NCI-H1048 (cell line): ENCODE measurements at places on chromosomes 7 and 10.

- no peak for DNase-seq
Observed at GRCh38 chr7:141685285-141686023, 16.5 kb downstream of the DENND11 start.

DNA sequence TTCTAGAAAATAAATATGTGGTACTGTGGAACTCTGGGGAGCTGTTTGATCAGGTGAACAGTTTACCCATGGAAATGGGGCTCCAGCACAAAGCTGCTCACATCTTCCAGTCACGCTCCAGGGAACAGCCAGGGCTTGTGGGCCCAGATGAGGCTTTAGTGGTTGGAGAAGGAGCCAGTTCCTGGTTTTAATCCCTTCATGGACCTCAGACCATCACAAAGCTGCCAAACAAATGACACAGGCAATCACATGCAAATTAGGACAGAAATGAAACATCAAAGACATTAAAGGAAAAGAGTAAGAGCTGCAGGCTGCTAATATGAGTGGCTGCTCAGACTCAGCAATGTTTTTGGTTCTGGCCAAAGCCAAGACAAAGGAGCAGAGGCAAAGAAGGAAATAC, 2.2 kb upstream of the ATP6V0E2 start:
- DNase-seq: peak; percentile 59

- DNase-seq: no peak
Observed at GRCh38 chr10:26222563-26222962, 6.0 kb downstream of the GAD2 start.

DNA sequence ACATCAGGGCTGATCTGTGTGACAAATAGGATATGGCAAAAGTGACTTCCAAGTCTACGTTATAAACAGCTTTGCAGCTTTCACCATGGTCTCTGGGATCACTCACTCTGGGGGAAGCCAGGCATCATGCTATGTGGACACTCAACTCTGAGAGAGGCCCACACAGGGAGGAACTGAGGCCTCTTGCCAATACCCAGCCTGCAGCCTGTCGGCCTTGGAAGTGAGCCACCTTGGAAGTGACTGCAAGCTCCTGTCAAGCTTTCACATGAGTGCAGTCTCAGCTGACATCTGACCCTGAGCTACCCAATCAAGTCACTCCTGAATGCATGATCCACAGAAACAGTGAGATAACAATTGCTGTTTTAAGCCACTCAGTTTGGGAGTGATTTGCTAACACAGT, 56.5 kb downstream of the MMRN2 start:
- no peak for DNase-seq

DNA sequence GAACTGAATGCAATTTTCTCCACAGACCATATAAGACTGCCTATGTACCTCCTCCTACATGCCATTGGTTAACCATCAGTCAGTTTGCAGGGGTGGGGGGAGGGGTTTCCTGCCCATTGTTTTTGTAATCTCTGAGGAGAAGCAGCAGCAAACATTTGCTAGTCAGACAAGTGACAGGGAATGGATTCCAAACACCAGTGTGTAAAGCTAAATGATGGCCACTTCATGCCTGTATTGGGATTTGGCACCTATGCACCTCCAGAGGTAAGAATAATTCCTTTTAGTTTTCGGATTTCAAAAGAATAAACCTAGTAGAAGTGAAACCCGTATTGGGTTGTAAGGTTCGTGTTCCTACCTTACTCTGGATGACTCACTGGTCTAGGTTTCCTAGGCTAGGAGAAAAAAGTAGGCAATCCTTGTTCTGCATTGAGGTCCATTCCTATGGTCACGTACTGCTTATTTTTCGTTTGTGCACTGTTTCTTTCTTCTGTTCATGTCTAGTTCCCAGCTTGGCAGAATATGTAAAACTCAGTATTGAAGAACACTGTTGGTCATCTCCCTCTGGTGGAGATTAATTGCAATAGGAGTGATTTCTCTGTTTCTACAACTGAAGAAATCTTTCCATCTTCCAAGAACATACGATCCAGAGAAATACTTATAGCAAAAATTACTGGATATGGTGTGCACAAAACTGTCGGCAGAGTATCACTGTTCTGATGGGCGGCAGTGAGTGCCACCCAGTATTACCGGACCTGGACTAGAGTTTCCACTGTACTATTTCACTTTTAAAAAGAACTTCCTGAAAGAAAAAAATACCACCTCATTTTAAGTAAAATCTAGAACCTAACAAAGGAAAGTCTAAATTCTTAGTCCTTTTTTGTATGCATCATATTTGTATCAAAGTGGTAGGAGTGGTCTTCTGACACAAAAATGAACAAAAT, at the start of gene AKR1C3:
AKR1C3 (plus strand) TSS at position 150 of the 941 bp plus-strand sequence; CDS start at position 181, 31 bp downstream.
- DNase-seq: no peak

DNA sequence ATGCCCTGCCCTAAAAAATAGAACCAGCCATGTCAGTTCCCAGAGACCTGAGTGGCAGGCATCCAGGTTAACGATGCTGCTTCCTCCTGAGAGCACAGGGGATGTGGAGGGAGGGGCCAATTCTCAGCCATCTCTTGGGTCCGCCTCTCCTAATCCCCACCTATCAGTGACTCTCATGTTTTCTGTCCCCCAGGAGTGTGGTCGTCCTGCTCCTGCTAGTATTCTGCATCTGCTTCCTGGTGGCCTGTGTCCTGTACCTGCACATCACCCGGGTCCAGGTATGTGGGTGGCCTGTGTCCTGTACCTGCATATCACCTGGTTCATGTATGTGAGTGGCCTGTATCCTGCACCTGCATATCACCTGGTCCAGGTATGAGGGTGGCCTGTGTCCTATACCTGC, 105.3 kb downstream of the ADCY1 start:
- DNase-seq: no peak

- no peak for DNase-seq
Observed at GRCh38 chr10:11869743-11870460, 46.7 kb downstream of the PROSER2 start.

DNA sequence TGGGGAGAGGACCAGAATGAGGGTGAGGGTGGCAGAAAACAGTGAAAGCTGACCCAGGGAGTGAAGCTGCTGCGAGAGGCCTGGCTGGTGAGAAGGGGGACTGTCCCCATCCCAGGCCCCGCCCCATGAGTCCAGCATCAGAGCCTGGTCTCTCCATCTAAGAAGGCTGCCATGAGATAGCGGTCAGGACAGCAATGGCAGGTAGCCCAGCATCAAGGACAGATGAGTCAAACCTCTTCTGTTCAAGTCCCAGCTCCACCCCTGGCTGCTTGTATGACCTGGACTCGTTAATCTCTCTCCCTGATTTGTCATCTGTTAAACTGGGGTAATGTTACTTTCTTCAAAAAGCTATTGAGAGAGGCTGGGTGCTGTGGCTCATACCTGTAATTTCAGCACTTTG, 22.2 kb downstream of the GPNMB start:
- no peak for DNase-seq

DNA sequence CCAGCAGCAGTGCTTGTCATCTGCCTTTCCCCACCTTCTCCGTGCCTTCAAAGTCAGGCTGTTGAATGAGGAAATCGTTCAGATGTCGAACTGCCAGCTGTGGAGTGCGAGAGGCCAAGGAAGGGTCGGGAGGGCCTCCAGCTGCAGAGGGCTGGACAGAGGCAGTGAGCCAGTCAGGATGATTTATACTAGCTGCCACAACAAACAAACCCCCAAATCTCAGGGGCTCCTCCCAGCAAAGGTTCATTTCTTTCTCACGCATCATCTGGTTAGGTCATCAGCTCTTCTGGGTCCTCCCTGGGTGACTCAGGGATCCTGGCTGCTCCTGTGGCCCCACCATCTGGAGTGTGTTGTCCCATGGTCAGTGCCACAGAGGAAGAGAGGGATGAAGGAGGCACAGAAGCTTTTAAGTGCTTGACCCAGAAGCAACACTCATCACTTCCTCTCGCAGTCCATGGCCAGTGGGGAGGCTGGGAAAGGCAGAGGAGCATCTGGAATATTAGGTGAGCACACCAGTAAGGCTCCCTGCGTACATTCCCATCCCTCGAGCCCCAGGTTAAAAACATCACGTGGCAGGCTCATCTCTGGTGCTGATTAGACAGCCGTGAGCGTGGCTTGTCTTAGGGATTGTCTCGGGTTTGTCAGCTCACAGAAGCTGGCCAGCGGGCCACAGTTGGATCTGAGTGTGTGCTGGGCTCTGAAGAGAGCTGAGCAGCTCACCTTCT, 140.7 kb downstream of the RGS10 start:
- DNase-seq: no peak

DNA sequence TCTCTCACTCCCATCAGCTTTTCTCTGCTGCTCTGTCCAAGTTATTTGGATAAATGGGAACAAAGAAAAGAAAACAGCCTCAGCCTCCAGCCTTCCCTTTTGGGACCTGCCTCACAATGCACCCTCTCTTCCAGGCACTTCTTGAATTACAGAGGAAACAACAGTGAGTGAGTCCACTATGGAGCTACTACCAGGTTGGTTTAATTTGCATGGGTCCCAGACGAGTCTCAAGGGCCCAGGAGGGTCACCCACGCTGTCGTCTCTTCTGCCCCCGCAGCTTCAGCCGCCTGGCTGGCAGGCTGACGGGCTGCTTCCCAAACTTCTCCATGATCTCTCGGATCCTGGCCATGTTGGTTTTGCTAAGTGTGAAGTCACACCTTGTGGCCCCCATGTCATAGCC, 80.4 kb downstream of the GPR26 start:
- DNase-seq: no peak

DNA sequence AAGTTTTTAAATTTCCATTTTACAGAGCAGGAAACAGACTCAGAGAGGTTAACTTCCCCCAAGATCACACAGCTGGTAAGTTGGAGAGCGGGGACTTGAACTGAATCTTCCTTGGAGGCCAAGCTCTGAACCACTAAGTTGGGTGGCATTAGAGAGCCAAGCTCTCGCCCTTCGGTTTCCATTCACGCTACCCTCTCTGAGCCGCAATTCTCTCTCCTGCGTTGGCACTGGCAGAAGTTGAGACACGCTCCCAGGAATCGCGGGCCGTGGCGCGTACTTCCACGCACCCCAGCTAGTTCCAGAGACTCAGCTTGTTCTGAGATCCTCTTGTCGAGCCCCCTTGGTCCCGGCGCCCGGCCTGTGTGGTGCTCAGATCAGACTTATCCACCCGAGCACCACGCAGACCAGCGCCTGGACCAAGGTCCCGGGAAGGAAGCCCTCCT, 29.3 kb upstream of the VAX1 start:
- DNase-seq: no peak

- no peak for DNase-seq
Observed at GRCh38 chr7:101362334-101363195, at the start of gene COL26A1. Gene COL26A1 (plus strand): TSS chr7:101362875. CDS start chr7:101363033, 158 bp downstream.

GRCh38 chr7:144391823-144392255, 11.7 kb downstream of the NOBOX start:
- DNase-seq: no peak

- DNase-seq: no peak
Observed at GRCh38 chr10:102714621-102715455, at the start of gene SFXN2. Gene SFXN2 (plus strand): TSS chr10:102714636. CDS start chr10:102726637, 12,001 bp downstream.

GRCh38 chr7:114972567-114972966, 50.7 kb downstream of the MDFIC start:
- no peak for DNase-seq

- DNase-seq: no peak
Observed at GRCh38 chr7:47370461-47371042, 211.4 kb downstream of the TNS3 start.

GRCh38 chr10:15349112-15349511, 22.0 kb downstream of the FAM171A1 start:
- no peak for DNase-seq
